ENCODE measurements at places on chromosomes 7 and 10.
A peak's percentile ranks its signal among the peaks of the same experiment; 100 is the strongest.

GRCh38 chr10:42997151-42997848, 79.6 kb upstream of the RET start:
- no peak for DNase-seq

DNA sequence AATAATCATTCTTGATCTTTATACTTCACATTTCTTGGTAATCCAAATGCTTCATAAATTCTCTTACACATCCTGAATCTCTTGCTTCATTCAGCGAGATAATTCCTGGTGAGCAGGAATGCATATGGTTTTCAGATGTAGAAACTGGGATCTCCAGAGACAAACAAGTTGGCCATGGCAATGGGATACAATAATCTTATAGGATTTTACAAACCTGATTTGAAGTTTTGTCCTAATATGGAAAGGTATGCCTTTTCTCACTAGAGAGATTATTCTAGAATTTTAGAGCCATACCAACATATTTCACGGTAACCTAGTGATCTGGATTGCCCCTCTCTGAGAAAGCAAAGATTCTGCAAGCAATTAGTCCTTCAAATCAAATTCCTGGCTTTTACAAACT, 13.1 kb upstream of the TRDMT1 start:
- DNase-seq, result no peak

- peak; percentile 12 for DNase-seq
Measured at GRCh38 chr7:27745064-27745583, 5.2 kb downstream of the TAX1BP1 start.

DNA sequence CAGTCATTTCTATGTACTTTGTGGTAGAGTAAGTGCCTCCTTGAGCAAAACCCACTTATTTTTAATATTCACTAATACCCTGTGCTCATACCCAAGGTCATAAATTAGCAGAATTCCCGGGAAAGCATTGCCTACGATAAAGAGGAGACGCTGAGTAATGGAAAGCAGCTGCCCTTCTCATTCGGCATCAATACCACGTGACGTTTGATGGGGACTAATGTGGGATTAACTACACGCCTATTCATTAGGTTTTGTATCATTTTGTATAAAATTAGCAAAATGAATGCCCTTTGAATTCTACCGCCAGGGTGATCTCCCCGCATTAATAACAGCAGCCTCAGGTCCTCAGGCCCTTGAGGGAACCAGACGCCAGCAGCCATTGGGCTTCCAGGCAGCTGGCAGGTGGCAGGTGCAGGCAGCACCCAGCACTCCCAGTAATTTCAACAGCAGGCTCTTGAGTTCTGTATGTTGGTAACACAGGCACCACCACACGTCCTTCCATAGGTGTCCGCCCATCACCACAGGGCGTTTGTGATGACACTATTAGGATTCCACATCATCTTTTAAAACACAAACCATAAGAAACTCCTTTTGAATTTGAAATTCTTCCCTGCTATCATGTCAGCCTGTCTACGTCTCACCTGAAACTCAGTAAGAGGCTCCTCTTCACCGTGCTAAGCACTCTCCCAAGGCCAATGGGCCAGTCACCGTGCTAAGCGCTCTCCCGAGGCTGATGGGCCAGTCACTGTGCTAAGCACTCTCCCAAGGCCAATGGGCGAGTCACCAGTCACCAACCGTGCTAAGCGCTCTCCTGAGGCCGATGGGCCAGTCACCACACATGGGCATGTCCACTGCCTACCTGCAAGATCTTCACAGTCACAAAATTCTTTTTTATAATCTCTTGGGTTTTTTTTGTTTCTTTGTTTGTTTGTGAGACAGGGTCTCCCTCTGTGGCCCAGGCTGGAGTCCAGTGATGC, 509.4 kb downstream of the PTPRN2 start:
- DNase-seq, result no peak

GRCh38 chr7:16044645-16045044, 358.2 kb upstream of the MEOX2 start:
- no peak for DNase-seq

DNA sequence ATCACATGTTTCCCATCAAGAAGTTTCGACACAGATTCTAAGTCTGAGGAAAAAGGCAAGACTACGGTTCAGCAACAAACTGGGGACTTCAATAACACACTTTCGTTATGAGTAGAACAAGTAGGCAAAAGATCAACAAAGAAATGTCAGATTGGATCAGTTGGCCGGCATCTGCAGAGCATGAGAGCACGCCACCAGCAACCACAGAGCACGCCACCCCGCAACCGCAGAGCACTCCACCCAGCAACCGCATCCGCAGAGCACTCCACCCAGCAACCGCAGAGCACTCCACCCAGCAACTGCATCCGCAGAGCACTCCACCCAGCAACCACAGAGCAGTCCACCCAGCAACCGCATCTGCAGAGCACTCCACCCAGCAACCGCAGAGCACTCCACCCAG, 89.7 kb upstream of the FAM20C start:
- DNase-seq, result no peak

GRCh38 chr7:106965108-106965507, 79.4 kb upstream of the PRKAR2B start:
- DNase-seq, result no peak

GRCh38 chr10:114624951-114625780, 32.9 kb downstream of the ABLIM1 start:
- no peak for DNase-seq

- no peak for DNase-seq
Measured at GRCh38 chr7:27198138-27198841, 1.6 kb downstream of the HOXA13 start.

DNA sequence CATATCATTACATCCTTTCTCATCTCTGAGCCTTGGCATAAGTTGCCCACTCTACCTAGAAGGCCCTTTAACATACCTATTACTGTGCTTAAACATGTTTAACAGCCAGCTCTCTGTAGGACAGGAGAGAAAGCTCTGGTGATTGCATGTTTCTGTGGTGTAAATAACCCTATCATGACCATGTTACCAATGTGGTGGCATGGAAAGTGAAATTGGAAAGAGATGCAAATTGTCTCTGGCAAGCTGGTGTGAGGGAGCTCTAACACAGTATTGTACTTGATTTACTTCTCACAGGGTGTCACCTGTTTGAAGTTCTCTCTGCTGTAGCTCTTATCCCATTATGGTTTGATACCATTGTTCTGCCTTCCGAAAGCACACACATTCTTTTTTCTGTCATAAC, 231.8 kb upstream of the DKK1 start:
- DNase-seq, result no peak

DNA sequence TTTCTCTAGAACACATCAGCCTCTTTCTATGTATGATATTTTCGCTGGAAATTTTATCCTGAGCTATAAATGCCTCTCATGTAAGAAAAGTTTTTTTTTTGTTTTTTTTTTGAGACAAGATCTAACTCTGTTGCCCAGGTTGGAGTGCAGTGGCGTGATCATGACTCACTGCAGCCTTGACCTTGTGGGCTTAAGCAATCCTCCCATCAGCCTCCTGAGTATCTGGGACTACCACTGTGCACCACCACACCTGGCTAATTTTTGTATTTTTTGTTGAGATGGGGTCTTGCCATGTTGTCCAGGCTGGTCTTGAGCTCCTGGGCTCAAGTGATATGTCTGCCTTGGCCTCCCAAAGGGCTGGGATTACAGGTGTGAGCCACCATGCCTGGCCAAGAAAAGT, 80.4 kb downstream of the ADK start:
- DNase-seq, result no peak

- no peak for DNase-seq
Measured at GRCh38 chr7:48280100-48280499, 108.8 kb downstream of the ABCA13 start.

DNA sequence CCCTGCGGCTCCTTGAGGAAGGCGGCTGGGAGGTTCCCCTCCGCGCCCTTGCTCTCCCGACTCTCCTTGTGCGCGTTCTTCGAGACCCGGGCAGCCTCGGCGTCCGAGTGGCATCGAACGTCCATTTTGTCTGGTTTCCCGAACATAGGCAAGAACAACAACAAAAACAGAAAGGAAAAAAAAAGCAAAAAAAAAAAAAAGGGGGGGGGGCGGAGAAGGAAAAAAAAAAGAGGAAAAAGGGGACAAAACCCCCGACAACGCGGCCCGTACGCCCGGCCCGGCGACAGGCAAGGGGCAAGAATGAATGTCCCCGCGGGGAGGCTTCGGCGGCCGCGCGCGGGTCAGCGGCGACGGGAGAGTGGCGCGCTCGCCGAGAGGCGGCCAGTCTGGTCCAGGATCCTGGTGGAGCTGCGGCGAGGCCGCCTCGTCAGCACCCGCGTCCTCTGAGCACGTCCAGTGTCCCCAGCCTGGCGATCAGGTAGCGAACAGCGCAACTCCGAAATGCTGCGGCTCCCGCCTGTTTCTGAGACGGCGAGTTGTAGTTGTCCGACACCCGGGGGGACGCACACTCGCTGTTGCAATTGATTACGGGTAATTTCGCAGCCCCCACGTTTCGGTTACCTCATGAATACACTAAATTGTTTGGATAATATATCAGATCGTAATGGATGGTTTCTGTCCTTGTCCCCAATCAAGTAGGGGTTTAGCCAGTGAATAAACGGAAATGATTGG, at the start of gene VAX1:
TSS of gene VAX1 (minus strand) at position 360 of the 732 bp plus-strand sequence. CDS start at position 146, 214 bp downstream.
- peak; percentile 54 for DNase-seq

DNA sequence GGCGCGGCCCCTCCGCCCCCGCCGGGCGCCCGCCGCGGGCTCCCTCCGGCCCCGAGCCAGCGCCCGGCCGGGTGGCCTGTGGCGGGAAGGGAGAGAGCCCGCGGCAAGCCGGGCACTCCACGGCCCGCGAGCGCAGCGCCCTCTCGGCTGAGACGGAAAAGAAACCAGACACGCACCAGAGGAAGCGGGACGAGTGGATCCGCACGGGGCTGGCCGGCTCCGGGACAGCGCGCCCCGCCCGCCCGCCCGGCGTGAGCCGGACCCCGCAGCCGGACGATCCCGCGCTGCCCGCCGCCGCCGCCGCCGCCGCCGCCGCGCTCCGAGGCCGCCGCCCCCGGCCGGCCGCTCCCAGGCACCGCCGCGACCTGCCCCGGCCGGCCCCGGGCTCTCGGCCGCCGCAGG, 300 bp downstream of the ARHGAP21 start:
- DNase-seq, result peak; percentile 67

DNA sequence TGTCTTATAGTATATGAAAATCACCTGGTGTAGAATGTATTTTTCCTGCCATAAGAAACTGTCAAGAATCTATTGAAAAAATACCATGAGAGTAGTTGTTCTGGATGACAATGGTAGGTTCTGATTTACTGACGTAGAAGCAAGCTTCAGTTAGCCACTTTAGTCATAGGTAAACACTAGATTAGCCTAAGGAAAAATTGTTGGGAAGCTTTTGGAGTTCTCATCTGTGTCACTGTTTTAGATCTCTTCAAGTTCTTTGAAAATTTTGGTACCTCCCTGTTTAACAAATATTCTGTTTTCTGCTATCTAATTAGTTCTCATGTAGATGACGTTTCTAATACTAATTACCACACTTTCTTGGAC, 131.8 kb downstream of the ADK start:
- DNase-seq, result no peak

GRCh38 chr7:80772347-80772993, 134.0 kb downstream of the CD36 start:
- DNase-seq, result no peak

GRCh38 chr7:37054624-37055241, 330.4 kb upstream of the AOAH start:
- no peak for DNase-seq

GRCh38 chr10:104622598-104623209, 18.4 kb upstream of the SORCS3 start:
- peak; percentile 45 for DNase-seq

- DNase-seq, result no peak
Measured at GRCh38 chr10:120462018-120462682, 5.1 kb downstream of the PLPP4 start.

- no peak for DNase-seq
Measured at GRCh38 chr10:20406281-20407104, 490.6 kb downstream of the NEBL start.

GRCh38 chr7:150967349-150967748, 10.8 kb downstream of the KCNH2 start:
- no peak for DNase-seq

- DNase-seq, result no peak
Measured at GRCh38 chr10:70499836-70500167, 21.2 kb downstream of the PALD1 start.

DNA sequence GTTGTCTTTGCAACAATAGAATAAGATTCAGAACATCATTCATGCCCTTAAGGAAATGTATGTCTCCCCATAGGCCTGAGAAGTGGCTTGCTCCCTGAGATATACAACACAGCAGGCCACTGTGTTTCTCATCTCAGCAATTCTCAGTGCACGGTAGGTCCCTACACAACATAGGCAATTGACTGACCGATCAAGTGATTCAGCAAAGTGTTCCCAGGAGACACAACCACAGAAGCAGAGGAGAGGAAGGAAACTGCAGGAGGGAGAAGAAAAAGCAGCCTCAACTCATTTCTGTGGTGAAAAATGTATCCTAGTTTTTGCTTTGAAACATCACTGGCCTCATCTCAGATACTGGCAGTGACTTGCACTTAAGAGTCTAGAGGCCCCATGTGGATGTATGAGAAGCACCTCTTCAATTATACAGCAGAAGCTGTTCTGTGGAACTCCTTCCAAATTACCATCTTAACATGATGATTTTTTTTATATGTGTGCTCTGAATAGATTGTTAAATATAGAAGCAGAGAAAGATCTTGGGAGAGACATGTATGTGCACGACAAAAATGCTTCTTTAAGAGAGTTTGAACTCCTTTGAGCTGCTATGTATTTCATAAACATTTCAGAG, 306.8 kb downstream of the XPNPEP1 start:
- DNase-seq, result no peak

GRCh38 chr7:256981-257646, 32.9 kb upstream of the FOXL3 start:
- no peak for DNase-seq

- no peak for DNase-seq
Measured at GRCh38 chr7:44114586-44115310, 8.6 kb downstream of the POLD2 start.

- no peak for DNase-seq
Measured at GRCh38 chr10:131213741-131214505, 97.6 kb downstream of the TCERG1L start.

- no peak for DNase-seq
Measured at GRCh38 chr10:88961266-88961665, 8.7 kb upstream of the ACTA2 start.

DNA sequence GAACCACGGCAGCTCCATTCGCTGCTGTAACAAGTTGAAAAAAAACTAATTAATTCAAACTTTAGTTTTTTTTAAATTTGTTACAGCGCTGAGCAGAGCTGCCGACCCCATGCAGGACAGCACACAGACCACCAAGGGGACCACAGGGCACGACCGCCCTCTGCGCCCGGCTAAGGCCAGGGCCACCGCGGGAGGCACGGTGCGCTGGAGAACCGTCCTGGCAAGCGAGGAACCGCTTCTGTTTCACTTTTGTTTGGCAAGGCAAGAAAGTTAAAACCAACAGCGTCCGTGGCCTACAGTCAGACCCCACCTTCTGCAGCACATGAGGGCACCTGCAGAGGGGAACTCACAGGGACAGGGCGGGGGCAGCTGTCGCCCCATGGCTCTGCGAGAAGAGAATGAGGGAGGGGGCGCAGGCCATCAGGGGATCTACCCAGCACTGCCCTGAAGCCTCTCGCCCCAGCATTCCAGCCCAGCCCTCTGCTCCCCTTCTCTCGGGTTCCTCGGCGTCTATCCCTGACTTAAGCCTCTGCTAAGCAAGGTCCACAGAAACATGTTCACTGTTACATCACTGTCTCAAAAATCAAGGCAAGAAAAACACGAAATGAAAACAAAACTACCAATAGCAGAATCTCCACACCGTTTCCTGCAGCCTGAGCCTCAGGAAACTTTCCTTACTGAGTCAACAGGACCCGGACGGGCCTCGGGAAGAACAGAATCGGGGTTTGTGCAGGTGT, 204.4 kb downstream of the DIP2C start:
- no peak for DNase-seq

- no peak for DNase-seq
Measured at GRCh38 chr7:147438216-147438615, 1152.3 kb upstream of the C7orf33 start.

GRCh38 chr10:10330418-10330817, 687.3 kb upstream of the CELF2 start:
- no peak for DNase-seq

Measured in nephron progenitor cell (in vitro differentiated cells).